Subcutaneous adipose tissue (tissue), 4 donors: ENCODE measurements at places on chromosomes 3 and 15. TPM values are rescaled to one million over a fixed set of nuclear protein-coding genes. Genes with fewer than 3 reads are reported as not detected.

LRRN1 gene
- not detected for total RNA-seq

GOLGA8S gene
- total RNA-seq = 0.34 TPM

THSD4 gene
- 0.94 TPM for total RNA-seq

LRTM1 gene
- total RNA-seq = not detected

SH3GL3 gene
- total RNA-seq = not detected

NT5DC2 gene
- 29.8 TPM for total RNA-seq

VEPH1 gene
- total RNA-seq = 5.1 TPM

MORF4L1 gene
- total RNA-seq = 386 TPM

DPPA4 gene
- total RNA-seq = not detected

ASB14 gene
- total RNA-seq = not detected

ERICH6 gene
- total RNA-seq = not detected

ST6GAL1 gene
- 35.2 TPM for total RNA-seq

ABI3BP gene
- total RNA-seq = 51.2 TPM

TGM5 gene
- not detected for total RNA-seq

GHSR gene
- total RNA-seq = not detected

IQSEC1 gene
- 59.2 TPM for total RNA-seq

TRPC1 gene
- 16.5 TPM for total RNA-seq

PRKCI gene
- 24.5 TPM for total RNA-seq

PAK2 gene
- 75.6 TPM for total RNA-seq

MYO5C gene
- 24.3 TPM for total RNA-seq

RTP3 gene
- total RNA-seq = not detected

PLSCR2 gene
- total RNA-seq = not detected

OR5K4 gene
- not detected for total RNA-seq

DUSP7 gene
- 5.9 TPM for total RNA-seq

CPB1 gene
- 12.1 TPM for total RNA-seq

PDHB gene
- 94.6 TPM for total RNA-seq
